Heart left ventricle (tissue), 16 donors: ENCODE measurements at places on chromosomes 3 and 15.

GRCh38 chr3:38214560-38214959 is 49.2 kb downstream of the OXSR1 start:
- DNase-seq, result no peak

GRCh38 chr3:142929109-142929508 is 34.4 kb downstream of the PAQR9 start:
- DNase-seq, result no peak

GRCh38 chr3:107604057-107604822 is 81.5 kb downstream of the BBX start:
- DNase-seq, result no peak

GRCh38 chr3:159749406-159749805 is 239.2 kb upstream of the IL12A start:
- no peak for DNase-seq
